ENCODE measurements at places on chromosomes 5 and 9.

DNA sequence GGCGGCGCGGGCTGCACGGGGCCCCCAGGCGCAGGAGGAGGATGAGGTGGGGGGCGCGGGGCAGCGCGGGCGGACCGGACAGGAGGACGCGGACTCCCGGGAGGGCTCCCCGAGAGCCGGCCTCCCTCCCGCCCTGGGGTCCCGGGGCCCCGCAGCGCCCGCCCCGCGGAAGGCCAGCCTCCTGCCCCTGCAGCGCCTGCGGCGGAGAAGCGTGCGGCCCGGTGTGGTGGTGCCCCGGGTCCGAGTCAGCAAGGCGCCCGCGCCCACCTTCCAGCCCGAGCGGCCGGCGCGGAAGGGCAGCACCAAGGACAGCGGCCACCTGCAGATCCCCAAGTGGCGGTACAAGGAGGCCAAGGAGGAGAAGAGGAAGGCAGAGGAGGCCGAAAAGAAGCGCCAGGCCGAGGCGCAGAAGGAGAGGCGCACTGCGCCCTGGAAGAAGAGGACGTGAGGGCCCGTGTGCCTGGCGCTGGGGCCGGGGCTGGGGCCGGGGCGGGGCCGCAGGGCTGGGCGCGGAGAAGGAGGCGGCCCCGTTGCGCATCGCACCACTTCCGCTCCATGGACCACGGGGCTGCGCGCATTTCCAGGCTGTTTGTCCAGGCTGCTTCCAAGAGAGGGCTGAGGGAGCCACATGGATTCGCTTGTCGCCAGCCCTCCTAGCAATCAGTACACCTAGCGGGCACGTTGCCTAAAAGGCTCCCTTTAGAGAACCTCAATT lies 86.0 kb downstream of the ANKRD33B start:
- DNase-seq = no peak

DNA sequence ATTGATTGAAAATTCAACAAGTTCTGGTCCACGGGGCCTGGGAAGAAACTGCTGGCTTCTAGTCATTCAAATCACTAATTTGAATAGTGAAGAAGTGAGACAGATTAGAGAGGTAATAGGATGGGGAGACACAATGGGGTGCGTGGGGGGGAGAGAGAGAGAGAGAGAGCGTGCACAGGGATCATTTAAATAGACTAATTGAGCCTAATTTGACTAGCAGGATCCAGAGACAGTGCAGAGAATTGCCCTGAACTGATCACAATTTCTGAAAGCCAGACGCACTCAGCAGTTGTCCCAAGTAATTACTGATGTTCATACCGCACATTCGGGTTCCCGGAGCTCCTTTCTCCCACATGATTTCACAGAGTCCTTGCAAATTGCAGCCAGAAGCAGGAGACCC lies 50.3 kb upstream of the C5orf58 start:
- no peak for DNase-seq

DNA sequence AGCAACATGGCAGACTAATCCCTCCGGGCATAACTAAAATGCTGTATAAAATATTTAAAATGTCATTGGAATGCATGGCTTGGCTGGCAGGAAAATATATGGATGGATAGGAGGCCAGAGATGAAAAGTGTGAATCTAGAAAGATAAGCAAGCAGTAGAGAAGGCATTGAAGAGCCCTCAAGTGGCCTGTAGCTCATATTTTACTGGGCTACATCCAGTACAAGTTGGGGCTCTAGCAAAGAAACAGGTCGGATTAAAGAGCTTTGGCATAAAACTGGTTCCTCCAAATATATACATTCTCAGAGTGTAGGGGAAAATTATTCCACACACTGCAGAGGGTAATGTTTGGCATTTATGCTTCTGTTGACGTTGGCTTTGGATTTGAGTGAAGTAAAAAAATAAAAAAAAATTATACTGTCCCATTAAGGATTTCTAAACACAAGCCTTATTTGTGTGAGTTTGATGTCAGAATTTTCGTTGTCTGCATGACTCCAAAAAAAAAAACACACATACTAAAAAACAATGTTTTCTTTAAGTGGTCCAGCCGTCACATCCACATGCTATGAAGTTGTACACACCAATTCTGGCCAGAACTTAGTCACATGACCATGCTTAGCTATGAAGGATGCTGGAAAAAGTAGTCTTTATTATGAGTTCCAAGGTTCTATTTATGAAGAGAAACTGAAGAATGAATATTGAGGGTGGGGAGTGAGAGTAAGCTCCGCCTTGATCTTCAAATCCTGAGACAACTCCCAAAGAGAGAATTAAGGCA lies 147.0 kb downstream of the TLE1 start:
- DNase-seq = no peak

- no peak for DNase-seq
Observed at GRCh38 chr5:97096846-97097245, 45.6 kb downstream of the LIX1 start.

GRCh38 chr5:85452322-85453025 lies 1067.8 kb upstream of the EDIL3 start:
- DNase-seq = no peak

- no peak for DNase-seq
Observed at GRCh38 chr5:115289104-115289503, 7.3 kb downstream of the CCDC112 start.

GRCh38 chr5:110851357-110851756 lies 112.5 kb downstream of the SLC25A46 start:
- no peak for DNase-seq

DNA sequence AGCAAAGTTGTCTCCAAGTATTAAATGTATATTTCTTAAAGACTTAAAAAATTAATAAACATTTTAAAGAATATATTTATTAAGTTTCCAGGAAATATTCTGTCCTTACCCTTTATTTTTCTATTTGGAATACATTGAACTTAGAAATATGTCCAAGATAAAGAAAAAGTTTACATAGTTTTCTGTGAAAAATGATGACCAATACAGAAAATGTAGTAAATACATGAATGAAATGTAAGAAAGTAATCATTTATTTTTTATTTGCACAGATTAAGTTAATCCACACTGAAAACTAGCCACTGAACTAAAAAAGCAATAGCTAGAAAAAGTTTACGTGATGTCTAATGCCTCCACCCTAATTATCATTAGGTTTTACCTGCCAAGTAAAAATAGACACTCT lies 273.2 kb downstream of the ARL15 start:
- DNase-seq = no peak

- no peak for DNase-seq
Observed at GRCh38 chr9:104794070-104794469, 30.1 kb downstream of the NIPSNAP3B start.

- DNase-seq = no peak
Observed at GRCh38 chr5:98909363-98909762, 19.4 kb downstream of the CHD1 start.

- no peak for DNase-seq
Observed at GRCh38 chr5:157608972-157609565, 33.5 kb upstream of the ADAM19 start.

- DNase-seq = no peak
Observed at GRCh38 chr9:649128-650074, 192.1 kb upstream of the DMRT1 start.

GRCh38 chr9:136654820-136655535 lies 7.7 kb upstream of the EGFL7 start:
- no peak for DNase-seq

DNA sequence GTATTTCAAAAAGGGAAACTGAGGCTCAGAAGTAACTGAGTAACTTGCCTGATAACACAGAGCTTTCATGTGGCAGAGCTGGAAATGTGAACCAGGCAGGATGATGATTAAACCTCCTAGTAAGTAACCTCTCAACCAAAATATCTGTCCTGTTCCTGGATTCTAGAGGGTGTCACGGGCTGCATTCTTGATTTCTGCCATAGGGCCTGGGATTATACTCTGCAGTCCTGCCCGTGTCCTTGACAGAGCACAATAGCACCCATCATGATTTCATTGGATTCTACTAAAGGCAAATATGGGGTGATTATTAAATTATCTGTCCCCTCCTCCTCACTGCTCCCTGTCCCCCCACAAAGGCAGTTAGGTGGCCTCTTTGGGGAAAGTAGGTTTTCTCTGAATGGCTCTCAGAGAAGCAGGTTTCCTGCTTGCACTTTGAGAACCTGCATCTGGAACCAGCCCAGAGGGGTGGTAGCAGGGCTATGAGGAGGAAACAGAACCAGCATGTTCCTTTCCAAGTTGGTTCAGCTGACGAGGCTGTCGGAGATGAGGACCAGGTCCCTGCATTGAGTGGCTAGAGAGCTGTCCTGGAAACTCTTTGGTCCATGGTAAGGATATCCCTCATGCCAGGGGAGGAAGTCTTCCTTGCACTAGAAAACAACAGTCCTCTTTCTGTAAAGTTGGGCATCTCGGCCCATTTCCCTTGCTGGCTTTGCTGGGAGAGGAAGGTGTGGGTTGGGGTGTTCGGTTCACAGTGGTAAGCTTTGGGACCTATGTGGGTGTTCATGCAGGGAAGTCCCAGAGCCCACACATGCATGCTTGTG lies 36.6 kb downstream of the PPARGC1B start:
- no peak for DNase-seq

DNA sequence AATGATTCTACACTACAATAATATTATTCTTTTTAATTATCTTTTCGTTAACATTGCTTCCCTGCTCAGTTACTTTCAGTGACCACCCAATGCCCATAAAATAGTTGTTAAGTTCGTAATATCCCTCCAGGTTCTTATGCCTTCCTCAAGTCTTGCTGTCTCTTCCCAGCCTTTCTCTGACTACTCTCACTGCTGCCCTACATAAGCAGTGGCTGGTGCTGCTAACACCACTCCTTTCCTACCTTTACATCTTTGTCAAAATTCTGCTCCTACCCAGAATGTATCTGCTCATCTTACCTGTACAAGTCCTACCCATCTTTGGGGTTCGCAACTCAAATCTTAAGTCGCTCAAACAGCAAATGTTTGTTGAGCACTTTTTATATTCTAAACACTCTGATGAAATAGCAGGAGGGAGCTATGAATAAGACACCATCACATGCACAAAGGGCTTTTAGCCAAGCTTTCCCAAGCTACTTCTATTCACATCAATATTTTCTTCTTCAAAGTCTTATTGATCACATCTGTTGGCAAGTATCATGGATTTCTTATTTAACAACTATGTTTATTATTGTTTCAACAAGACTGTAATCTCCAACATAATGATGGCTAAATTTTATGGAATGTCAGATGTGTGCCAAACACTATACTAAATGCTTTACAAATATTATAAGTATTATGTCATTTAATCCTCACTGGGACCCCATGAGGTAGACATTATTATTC lies 29.5 kb downstream of the SLC25A46 start:
- DNase-seq = no peak

DNA sequence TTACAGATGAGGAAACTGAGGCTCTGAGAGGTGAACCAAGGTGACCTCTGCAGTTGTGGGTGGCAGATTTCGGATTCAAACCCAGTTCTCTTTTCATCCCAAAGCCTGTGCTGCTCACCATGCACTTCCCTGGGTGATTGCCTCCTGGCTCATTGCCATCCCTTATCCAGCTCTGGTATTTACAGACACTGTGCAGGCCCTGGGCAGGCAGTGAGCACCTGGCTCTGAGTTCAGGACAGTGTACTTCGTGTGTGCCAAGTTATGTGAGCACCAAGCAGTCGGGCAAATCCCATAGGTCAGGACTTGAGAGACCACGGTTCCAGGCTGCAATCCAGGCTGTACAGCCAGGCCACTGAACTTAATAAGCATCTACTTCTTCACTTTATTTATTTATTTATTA lies 1.4 kb downstream of the LRSAM1 start:
- DNase-seq = peak; percentile 76

GRCh38 chr5:59768152-59769040 lies 125.1 kb downstream of the PDE4D start:
- DNase-seq = peak; percentile 11

DNA sequence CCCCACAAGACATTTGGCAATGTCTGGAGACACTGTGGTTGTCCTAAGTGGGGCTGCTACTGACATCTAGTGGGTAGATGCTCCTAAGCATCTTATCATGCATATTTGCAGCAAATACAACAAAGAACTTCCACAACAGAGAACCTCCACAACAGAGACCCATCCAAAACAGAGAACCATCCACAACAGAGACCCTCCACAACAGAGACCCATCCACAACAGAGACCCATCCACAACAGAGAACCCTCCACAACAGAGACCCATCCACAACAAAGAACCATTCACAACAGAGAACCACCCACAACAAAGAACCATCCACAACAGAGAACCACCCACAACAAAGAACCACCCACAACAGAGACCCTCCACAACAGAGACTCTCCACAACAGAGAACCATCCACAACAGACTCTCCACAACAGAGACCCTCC lies 32.8 kb downstream of the ARPC5L start:
- DNase-seq = peak; percentile 63

DNA sequence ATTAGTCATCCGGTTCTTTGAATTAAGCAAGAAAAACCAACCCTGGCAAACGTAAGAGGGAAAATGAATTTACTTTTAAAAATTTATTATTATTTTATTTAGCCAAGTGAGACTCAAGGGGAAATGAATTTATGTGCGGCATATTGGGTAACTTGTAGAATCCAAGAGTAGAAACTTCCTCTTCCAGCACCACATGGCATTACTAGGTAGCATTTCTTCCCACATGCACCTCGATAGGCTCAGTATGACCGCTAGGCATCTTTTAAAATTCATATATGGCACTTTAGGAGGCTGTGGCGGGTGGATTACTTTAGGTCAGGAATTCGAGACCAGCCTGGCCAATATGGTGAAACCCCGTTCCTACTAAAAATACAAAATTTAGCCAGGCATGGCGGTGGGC lies 17.6 kb upstream of the MYO10 start:
- no peak for DNase-seq

- DNase-seq = peak; percentile 20
Observed at GRCh38 chr9:23826120-23826629, at the start of gene ELAVL2. Gene ELAVL2 (minus strand): TSS chr9:23826240. CDS start chr9:23762234, 64,006 bp downstream.

DNA sequence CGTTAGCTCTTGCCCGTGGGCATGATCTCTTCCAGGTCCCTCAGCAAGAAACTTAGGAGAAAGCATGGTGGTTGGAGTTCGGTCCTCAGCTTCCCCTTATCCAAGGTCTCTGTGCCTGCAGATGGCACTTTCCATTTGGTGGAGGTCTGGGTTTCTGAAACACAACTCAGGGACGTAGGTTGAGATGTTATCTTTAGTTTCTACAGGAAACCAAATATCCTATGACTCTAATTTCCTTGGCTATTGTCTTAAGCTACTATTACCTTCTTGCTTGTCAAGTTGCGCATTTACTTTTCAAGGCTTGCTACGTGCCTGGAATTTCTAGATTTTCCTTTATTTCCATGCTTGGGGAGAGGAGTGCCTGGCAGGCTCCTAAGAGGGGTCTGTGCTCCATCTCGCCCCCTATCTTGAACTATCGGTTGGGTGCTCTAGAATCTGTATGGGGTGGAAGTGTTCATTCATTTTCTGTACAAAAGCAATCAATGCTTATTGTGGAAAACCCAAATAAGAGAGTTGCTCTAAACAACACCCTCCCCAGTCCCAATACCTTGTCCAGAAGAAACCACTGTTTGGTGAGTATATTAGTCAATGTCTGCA lies 32.9 kb upstream of the KCNIP1 start:
- DNase-seq = no peak

GRCh38 chr9:127908660-127908926 lies 8.2 kb downstream of the ST6GALNAC4 start:
- no peak for DNase-seq

DNA sequence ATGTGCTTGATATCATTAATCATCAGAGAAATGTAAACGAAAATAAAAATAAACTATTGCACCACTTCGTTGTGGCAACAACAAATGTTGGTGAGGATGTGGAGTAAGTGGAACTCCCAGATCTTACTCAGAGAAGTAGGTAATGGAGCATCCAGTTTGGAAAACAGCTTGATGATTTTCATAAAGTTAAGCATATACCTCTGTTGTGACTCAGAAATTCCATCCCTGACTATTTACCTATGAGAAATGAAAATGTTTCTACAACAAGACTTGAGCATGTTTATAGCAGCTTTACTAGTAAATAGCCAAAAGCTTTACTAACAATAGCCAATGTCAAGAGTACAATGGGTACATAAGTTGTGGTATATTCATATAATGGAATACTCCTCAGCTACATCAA lies 214.7 kb upstream of the NMUR2 start:
- no peak for DNase-seq

Measured in hematopoietic multipotent progenitor cell treated with erythropoietin and hydrocortisone succinate and interleukin-3 and kit ligand, for 8 days (in vitro differentiated cells).